Activated CD8-positive, alpha-beta memory T cell treated with anti-CD3 and anti-CD28 coated beads for 1 hour (primary cell): ENCODE measurements at places on chromosomes 11 and 22.
A peak's percentile ranks its signal among the peaks of the same experiment; 100 is the strongest.

GRCh38 chr22:44578110-44578457, 80.1 kb upstream of the RTL6 start:
- no peak for DNase-seq

- DNase-seq: no peak
Measured at GRCh38 chr11:95338430-95338991, 107.5 kb upstream of the SESN3 start.

DNA sequence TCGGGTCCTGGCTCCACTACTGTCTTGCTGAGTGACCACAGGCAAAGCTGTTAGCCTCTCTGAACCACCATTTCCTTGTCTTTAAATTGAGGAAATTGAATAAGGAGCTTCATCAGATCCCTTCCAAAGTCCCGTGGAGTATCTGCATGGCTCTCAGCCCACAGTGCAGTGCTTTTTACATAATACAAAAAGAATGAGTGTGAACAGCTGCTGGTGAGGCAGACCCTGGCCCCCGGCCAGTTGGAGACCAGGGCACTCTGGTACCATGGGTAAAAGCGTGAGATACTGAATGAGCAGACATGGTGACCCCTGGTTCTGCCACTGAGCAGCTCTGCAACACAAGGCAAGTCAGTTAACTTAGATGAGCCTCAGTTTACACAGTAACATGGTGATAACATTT, 86.8 kb downstream of the GALNT18 start:
- no peak for DNase-seq

- no peak for DNase-seq
Measured at GRCh38 chr11:112538534-112539280, 278.0 kb upstream of the PLET1 start.

DNA sequence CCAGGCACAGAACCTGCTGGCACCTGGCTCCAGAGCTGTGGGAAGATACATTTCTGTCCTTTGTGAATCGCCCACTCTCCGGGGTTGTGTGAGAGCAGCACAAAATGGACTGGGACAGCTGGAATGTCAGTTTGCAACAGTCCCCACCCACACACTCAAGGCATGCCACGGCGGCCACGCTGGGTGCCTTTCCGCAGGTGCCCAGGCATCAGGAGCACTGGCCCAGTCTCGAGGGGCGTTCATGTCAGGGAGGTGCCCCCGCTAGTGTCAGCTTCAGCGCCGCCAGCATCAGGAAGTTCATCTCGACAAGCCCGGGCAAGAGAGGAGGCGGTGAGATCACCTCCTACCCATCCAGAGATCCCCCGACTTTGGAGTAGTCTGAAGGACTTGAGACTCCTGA, 2.1 kb downstream of the TP53AIP1 start:
- no peak for DNase-seq

GRCh38 chr22:38267086-38267485, 5.7 kb downstream of the TMEM184B start:
- DNase-seq: peak; percentile 27

- DNase-seq: no peak
Measured at GRCh38 chr11:65558002-65558929, at the start of gene LTBP3. Gene LTBP3, minus strand, starts transcription at chr11:65558359. Its CDS starts 400 bp downstream, at chr11:65557959.
